Activated naive CD8-positive, alpha-beta T cell treated with anti-CD3 and anti-CD28 coated beads, Interleukin-2, amount 10 ng/mL, durations not matched to agents 7 days and 5 days (primary cell): ENCODE measurements at places on chromosomes 7 and 10.
A peak's percentile ranks its signal among the peaks of the same experiment; 100 is the strongest.

DNA sequence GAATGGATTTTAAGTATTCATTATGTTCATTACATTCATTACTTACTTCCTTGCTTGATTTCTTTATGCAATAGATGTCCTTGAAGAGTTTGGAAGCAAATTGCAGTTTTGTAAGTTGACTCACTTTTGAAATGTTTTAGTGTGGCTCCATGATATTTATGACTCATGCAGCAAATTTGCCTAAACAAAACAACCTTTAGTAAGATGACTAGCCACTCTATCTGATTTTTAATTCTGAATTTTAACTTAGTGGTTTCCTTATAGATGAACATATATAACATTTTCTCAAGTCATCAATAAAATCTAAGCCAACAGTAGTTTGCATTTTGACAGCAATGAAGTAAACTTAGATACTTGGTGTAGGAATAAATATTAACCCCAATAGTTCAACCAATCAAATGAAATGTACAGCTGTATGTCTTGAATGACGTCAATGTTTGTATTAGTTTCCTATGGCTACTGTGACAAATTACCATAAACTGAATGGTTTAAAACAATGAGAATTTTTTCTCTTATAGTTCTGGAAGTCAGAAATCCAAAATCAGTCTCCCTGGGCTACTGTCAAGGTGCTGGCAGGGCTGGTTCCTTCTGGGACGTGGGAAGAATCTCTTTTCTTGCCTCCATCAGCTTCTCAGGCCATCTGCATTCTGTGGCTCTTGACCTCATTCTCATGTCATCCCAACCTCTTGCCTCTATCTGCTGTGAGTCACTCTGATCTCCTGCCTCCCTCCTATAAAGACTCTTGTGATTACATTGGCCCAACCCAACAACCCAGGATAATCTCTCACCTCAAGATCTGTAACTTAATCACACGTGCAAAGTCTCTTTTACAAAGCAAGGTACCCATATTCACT is 73.4 kb downstream of the AHR start:
- DNase-seq: no peak

- DNase-seq: peak; percentile 79
These were observed 608 bp downstream of the ACHE start for GRCh38 chr7:100894860-100895700.

- DNase-seq: no peak
These were observed 230.7 kb downstream of the RPS24 start for GRCh38 chr10:78264361-78264760.

- no peak for DNase-seq
These were observed 884.5 kb upstream of the POT1 start for GRCh38 chr7:125814100-125814499.

GRCh38 chr10:7302392-7302906 is 108.4 kb downstream of the SFMBT2 start:
- DNase-seq: no peak

DNA sequence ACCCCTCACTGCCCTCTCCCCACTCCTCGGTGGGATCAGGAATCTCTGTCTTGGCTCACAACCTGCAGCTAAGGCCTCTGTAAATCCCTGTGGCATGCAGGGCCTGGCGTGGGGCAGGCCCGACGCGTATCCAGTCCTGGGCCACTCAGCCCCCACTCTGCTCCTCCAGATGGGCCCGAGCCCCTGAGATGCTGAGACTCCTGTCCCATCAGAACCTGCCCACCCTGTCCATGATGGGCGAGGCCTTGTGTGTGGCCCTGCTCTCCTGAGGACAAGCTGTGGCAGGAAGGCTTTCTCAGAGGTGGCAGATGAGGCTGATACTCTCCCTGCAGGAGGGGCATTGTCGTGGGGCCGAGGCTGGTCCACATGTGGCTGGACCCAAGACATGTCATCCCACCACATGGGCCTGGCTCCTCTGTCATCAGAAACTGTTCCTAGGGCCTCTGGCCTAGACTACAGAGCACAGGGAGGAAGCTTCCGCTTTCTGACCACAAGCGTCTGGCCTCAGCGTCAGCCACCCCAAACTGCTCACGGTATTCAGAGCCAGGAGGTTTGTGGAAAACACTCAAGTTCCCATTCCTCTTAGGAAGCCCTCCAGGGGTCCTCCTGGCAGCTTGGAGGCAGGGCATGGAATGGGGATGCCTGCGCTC is 6.0 kb downstream of the ALOX5 start:
- no peak for DNase-seq

GRCh38 chr7:28458732-28459131 is 46.4 kb downstream of the CREB5 start:
- DNase-seq: no peak

- DNase-seq: no peak
These were observed 114.5 kb downstream of the ARID5B start for GRCh38 chr10:62015994-62016393.

- no peak for DNase-seq
These were observed 1.6 kb downstream of the PHTF2 start for GRCh38 chr7:77800158-77800557.

GRCh38 chr7:144049491-144049890 is 743 bp downstream of the OR2A5 start:
- no peak for DNase-seq

GRCh38 chr10:11170993-11171851 is 153.6 kb downstream of the CELF2 start:
- no peak for DNase-seq

- no peak for DNase-seq
These were observed 13.3 kb upstream of the SLC16A12 start for GRCh38 chr10:89548673-89549072.

DNA sequence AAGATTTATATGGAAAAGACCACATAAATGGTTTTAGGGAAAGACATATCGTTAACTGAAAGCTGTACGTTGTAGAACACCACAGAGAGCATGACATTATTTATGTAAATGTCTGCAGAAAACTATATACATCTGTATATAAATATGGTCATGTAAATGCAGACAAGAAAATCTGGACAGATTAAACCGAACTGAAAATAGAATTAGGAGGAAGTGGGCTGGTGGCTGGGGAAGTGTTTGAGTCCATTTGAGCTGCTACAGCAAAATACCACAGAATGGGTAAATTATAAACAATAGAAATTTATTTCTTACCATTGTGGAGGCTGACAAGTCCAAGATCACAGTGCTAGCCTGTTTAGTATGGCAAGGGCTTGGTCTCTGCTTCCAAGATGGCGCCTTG is 56.3 kb upstream of the USP6NL start:
- DNase-seq: no peak

DNA sequence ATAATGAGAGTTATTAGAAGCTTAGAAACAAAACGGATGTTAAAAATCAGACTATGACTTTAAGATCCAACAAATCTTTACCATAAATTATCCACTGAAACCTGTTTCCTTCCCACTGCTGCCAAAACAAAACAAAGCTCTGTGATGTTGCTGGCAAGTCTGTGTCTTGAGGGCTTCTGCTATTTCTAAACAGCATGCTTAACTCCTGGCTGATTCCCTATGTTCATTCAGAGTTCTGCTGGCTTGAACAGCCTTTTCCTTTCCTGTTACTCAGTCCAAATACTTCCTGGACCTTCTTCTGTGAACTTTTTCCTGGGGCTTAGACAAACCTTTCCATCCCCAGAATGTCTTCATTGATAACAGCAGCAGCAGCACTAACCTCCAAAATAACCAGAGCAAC is 448.1 kb downstream of the SORCS1 start:
- DNase-seq: no peak

DNA sequence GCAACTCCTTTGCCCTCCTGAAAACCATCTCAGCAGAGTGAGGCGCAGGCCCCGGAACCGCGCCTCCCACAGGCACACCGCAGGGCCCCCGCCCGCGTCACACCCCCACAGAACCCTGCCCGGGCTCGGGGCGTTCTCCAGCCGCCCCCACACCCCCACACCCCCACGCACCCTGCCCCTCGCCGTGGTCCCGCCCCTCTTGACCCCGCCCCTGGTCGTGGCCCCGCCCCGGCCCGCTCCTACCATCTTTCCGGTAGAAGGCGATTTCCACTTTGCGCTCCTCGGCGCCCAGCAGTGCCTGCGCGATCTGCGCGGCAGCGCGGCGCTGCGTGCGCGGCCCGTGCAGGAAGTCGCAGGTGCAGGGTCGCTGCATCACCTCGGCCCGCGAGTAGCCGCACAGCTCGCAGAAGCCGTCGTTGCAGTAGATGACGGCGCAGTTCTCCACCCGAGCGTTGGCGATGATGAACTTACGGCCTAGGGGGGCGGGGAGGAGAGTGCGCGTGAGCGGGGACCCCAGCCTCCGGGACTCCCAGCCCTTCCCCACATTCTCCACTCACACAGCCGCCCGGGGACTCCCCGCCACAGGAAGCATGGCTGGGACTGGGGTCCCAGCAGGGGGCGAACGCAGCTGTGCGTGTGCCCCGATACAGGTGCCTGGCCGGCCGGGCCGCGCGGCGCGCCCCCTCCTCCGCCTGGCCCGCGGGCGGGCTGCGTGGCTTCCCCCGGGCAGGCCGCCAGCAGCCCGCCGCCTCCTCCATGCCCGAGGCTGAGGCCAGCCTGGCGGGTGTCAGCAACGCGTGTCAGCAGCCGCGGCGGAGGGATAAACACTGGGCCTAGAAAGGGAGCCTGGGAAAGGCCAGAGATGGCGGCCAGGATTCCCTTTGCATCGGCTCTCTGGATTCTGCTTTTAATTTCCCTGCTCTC is 3.4 kb downstream of the KCNH2 start:
- DNase-seq: peak; percentile 81

DNA sequence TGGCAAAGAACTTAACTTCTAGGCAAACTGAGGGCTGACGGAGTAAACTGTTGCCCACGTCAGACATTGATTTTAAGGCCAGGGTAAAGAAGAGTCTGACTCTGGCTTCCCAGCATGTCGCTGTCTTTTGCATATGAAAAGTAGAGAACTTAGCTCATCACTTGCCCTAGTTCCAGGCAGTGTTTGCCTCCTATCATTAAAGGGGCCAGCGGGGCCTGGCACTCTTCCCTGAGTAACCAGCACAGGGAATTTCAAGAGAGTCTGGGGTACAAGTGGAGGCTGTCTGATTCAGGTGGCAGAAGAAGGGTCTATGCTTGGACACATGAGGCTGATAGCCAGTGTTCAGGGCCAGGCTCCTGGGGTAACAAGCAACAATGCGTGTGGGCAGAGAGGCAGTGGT is 4.8 kb downstream of the DENND2A start:
- DNase-seq: no peak

DNA sequence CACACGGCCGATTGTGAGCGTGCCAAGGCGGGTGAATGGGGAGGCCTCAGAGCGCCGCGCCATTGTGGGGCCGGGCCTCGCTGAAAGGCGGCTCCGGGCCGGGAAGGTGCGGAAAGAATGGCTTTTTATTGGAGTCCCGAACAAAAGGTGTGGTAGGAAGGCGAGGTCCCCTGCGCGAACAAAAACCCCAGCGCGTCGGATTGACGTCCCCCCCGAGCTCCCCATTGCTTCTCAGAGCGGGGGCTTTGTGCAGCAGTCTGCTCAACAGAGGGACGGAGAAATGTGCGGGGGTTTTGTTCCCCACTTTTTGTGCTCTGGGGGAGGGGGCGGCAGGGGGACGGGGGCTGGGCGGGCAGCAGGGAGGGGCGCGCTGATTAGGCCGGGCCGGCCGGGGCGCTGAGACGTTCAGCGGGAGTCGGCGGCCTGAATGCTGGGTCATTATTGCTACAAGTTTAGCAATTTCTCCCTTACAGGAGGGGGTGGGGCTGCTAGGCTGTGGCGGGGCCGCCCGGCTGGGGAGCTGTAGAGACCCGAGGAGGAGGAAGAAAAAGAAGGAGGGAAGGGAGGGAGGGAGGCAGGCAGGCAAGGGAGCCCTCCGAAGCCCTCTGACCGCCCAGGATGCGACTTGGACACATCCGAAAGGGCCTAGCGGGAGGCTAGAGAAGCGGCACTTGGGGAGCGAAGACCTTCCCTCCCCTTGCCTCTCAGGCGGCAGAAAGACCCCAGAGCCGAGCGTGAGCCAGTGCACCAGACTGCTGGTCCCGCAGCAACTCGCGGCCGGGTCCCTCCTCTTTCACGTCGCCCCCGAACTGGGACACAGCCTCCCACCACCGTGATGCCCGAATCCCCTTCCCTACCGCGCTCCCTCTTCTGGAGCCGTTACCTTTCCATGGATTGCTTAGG is 4.6 kb downstream of the NKX2-3 start:
- DNase-seq: no peak

GRCh38 chr10:63760708-63761047 is 239.5 kb downstream of the REEP3 start:
- DNase-seq: no peak

- DNase-seq: no peak
These were observed 200.9 kb downstream of the MBL2 start for GRCh38 chr10:52571516-52572182.

DNA sequence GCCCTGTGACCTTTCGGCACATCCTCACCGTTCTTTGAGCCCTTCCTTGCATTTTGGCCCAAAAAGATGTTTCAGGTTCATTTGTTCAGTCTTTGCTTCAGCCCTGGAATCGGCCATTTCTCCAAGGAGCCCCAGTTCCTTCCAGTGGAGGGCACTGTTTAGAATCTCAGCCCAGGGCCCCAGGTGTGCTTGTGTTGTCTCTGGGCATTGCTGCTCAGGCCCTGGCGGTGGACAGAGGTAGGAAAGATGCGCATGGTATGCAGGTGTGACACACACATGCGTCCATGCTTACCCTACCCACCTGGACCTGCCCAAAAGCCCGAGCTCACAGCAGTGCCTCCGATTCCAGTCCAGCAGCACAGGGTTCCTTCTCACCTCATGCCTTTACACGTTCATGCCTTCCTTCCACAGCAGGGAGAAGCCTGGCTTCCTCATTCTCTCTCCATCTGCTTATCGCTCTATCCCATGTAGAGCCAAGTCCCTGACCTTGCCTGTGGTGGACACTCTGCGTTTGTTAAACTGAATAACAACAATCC is 70.6 kb downstream of the LHPP start:
- no peak for DNase-seq

DNA sequence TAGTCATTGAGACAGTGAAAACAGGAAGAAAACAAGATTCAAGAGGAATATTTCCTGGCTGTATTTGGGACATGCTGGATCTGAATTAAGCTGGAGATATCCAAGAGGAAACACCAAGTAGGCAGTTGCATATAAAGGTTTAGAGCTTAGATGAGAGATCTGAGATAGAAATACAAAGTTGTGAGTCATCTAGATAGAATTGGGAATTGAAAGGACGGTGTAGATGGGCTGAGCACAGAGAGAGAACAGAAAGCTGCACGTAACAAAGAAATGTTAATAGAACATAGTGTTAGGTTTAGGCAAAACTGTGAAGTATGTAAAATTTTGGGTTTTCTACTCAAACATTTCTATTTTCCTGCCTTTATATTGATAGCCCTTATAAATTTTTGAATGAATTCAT is 218.5 kb upstream of the TMEM196 start:
- no peak for DNase-seq

DNA sequence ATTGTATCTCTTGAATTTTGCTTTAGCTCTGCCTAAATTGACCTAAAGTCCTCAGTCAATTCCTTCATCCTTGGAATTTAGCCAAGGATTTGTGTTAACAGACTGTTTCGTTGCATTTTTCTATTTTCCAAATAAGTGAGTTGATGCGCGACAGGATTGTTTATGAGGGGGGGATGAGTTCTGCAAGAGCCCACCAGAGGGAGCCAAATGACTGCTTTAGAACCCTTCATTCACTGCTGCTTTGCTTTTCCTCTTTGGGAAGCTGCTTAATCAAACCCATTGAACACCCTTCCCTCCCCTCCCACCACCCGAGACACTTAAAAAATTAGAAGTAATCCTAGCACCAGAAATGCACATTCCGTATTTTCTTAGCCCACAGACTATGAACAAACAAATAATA is 33.7 kb upstream of the PTF1A start:
- DNase-seq: no peak

GRCh38 chr7:47536661-47537611 is 45.0 kb downstream of the TNS3 start:
- no peak for DNase-seq
